ENCODE measurements at places on chromosomes 1 and 21. TPM values are rescaled to one million over a fixed set of nuclear protein-coding genes. Genes with fewer than 3 reads are reported as not detected.

CYP4B1 gene
- total RNA-seq = not detected

TEKT2 gene
- 0.13 TPM for total RNA-seq

GALE gene
- total RNA-seq = 208 TPM

CACYBP gene
- total RNA-seq = 66.9 TPM

FCGR3B gene
- total RNA-seq = 0.22 TPM

OR2G6 gene
- not detected for total RNA-seq

COL11A1 gene
- total RNA-seq = 0.88 TPM

GBP1 gene
- total RNA-seq = 25.9 TPM

BRDT gene
- not detected for total RNA-seq

TRABD2B gene
- 0.77 TPM for total RNA-seq

HSD3B2 gene
- 2.2 TPM for total RNA-seq

GRCh38 chr1:26794391-26794790 is 6.6 kb downstream of the PIGV start:
- no peaks in the 10 kb centered on the region for H3K27me3 ChIP-seq
- H3K4me1 ChIP-seq = no peaks in the 10 kb centered on the region
- no peaks in the 10 kb centered on the region for H3K36me3 ChIP-seq
- H3K27ac ChIP-seq = no peak overlapping the region
- DNase-seq = no peak
- no peak overlapping the region for H3K4me3 ChIP-seq

DNA sequence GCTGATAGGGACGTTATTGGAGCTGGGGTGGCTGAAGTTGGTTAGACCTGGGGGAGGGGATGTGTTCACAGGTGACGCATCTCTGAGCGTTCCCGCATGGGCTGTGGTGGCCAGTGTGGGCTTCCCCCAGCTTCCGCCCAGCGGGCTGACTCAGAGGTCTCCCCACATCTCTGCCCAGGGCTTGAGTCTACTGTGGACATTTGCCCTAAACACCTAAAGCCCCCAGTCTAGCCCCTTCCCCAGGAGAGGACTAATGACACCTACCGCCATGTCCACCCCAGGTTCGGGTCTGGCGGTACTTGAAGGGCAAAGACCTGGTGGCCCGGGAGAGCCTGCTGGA is 2.0 kb downstream of the AGRN start:
- H3K4me3 ChIP-seq = no peak overlapping the region
- DNase-seq = no peak
- peaks cover 6% of the 10 kb centered on the region for H3K4me1 ChIP-seq
- no peaks in the 10 kb centered on the region for H3K27me3 ChIP-seq

- no peaks in the 10 kb centered on the region for H3K4me1 ChIP-seq
- DNase-seq = no peak
- no peaks in the 10 kb centered on the region for H3K36me3 ChIP-seq
- H3K27ac ChIP-seq = no peak overlapping the region
- no peak overlapping the region for H3K4me3 ChIP-seq
- H3K27me3 ChIP-seq = no peaks in the 10 kb centered on the region
These were observed 184.9 kb upstream of the ATP1B1 start for GRCh38 chr1:168921629-168922028.

DNA sequence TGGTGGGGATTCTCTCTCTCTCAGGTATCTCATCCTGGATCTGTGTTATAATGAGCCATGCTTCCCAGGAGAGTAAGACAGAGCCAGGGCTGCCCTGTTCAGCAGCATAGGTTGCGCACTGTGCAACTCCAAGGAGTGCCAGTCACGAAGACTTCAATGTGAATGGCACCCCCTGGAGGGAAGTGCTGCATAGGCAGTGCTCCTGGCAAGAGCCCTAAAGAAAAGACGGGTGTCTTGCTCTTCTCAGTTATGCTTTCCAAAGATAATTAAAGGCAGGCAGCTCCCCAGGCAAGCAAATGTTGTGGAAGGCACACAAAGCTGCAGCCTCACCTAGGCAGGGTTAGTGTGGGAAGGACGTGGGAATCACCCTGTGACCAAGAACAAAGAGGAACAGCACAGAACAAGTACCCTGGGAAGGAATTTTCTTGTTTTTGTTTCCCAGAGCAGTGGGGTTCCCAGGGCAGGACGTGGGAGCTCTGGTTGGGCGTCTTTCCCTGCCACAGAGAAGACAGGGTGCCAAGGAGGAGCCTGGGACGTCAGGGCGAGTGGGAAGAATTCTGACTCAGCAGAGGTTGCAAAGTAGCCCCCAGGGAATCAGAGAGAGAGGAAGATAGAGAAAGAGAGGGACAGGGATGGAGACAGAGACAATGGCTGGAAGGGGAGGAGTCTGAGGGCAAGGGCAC is 120.9 kb downstream of the KCNN3 start:
- no peak overlapping the region for H3K4me3 ChIP-seq
- DNase-seq = no peak
- H3K27ac ChIP-seq = no peak overlapping the region
- H3K36me3 ChIP-seq = no peaks in the 10 kb centered on the region
- H3K27me3 ChIP-seq = no peaks in the 10 kb centered on the region
- H3K4me1 ChIP-seq = no peaks in the 10 kb centered on the region

DNA sequence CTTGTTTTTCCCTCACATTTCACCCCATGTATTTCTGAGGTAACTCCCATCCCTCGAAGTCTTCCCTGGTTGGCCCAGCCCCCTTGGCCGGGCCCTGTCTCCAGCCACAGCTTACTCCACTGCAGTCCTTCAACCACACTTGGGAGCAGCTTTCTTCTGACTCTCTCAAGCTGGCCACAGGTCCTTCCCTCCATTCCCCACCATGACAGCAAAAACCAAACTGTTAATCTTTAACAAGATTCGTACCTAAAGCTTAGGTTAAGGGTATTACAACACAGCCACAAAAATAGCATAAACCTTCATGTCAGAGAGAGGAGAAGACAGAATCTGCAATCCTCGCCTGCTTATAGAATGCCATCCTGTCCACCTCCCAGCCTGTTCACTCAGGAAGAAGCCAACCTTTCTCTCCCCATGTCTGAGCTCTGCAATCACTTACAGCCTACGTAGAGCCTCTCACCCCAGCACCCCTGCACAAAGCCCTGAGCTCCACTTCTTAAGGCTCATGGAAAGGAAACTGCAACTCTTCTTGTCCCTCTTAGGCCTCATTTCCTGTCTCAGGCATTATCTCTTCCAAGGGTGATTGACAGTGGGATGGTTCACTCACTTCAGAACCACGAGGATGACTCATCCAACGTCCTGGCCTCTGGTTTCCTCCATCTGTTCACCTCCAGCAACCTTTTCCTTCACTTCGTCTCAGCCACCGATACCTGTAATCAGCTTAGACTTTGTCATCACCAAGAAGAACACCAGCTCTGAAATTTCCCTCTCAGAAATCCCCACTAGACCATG is 72.8 kb downstream of the CD2 start:
- no peaks in the 10 kb centered on the region for H3K36me3 ChIP-seq
- H3K27me3 ChIP-seq = no peaks in the 10 kb centered on the region
- H3K27ac ChIP-seq = peak overlapping the region; percentile 87

- H3K27ac ChIP-seq = peak overlapping the region; percentile 87
- no peaks in the 10 kb centered on the region for H3K4me1 ChIP-seq
- H3K27me3 ChIP-seq = no peaks in the 10 kb centered on the region
- peak overlapping the region; percentile 82 for H3K4me3 ChIP-seq
- peak; percentile 47 for DNase-seq
These were observed 1.7 kb downstream of the PATJ start for GRCh38 chr1:61743716-61744580.

DNA sequence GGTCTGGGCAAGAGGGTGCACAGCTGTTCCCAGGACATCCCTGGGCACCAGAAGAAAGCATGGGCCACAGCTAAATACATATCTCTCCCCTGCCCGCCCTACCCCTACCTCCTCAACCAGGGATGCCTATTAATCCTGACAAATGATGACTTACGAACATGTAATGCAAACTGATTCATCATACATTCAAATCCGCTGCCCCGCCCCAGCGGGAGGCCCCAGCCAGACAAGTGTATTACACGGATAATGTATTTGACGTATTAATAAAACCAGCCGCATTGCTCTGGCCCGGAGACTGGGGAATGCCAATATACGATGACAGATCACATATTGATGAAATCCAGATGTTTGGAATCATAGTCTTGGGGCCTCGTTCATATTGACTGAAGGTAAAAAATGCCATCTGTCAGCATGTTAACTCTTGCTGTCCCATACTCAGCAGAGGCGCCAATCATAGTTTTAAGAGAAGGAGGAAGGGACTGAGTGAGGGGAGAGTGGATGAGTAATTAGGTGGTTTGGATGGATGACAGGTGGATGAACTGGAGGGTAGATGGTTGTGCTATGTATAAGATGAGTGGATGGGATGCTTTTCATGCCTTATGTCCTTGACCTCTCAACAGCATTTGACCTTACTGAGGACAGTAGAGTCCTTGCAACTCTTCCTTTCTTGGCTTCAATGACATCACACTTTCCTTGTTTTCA is 68.2 kb downstream of the TMEM53 start:
- no peak overlapping the region for H3K4me3 ChIP-seq
- H3K36me3 ChIP-seq = no peaks in the 10 kb centered on the region
- peaks cover 3% of the 10 kb centered on the region for H3K4me1 ChIP-seq

GRCh38 chr1:183896466-183897048 is 91.6 kb downstream of the RGL1 start:
- no peak overlapping the region for H3K27ac ChIP-seq
- H3K36me3 ChIP-seq = no peaks in the 10 kb centered on the region
- H3K4me1 ChIP-seq = no peaks in the 10 kb centered on the region

- H3K4me3 ChIP-seq = no peak overlapping the region
- no peak for DNase-seq
- no peaks in the 10 kb centered on the region for H3K36me3 ChIP-seq
- no peak overlapping the region for H3K27ac ChIP-seq
- H3K4me1 ChIP-seq = peaks cover 8% of the 10 kb centered on the region
These were observed 100.4 kb downstream of the APP start for GRCh38 chr21:26070121-26070520.

- H3K36me3 ChIP-seq = no peaks in the 10 kb centered on the region
- DNase-seq = no peak
- H3K27ac ChIP-seq = no peak overlapping the region
- no peaks in the 10 kb centered on the region for H3K27me3 ChIP-seq
- no peaks in the 10 kb centered on the region for H3K4me1 ChIP-seq
- no peak overlapping the region for H3K4me3 ChIP-seq
These were observed 31.3 kb downstream of the NEK7 start for GRCh38 chr1:198187973-198188588.

- no peak for DNase-seq
- H3K4me3 ChIP-seq = no peak overlapping the region
- no peaks in the 10 kb centered on the region for H3K27me3 ChIP-seq
- H3K36me3 ChIP-seq = no peaks in the 10 kb centered on the region
These were observed 167.7 kb downstream of the ZSCAN20 start for GRCh38 chr1:33640114-33640660.

DNA sequence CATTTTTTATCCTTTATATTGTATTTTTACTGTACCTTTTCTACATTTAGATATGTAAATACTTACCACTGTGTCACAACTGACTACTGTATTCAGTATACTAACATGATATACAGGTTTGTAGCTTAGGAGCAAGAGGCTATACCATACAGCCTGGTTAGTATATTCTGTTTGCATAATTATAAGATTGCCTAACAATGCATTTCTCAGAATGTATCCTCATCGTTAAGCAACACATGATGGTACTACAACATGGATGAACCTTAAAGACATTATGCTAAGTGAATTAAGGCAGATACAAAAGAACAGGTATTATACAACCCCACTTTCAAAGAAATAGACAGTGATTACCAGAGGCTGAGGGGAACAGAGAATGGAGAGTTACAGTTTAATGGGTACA is 62.7 kb downstream of the RUSC1 start:
- H3K4me1 ChIP-seq = no peaks in the 10 kb centered on the region
- H3K36me3 ChIP-seq = no peaks in the 10 kb centered on the region
- H3K27me3 ChIP-seq = no peaks in the 10 kb centered on the region
- no peak overlapping the region for H3K27ac ChIP-seq
- no peak for DNase-seq

GRCh38 chr1:42960566-42961311 is 2.1 kb upstream of the SLC2A1 start:
- H3K4me3 ChIP-seq = no peak overlapping the region
- H3K27ac ChIP-seq = no peak overlapping the region
- no peaks in the 10 kb centered on the region for H3K27me3 ChIP-seq
- no peaks in the 10 kb centered on the region for H3K36me3 ChIP-seq
- no peaks in the 10 kb centered on the region for H3K4me1 ChIP-seq

GRCh38 chr1:11487196-11487751 is 8.3 kb downstream of the DISP3 start:
- no peak overlapping the region for H3K27ac ChIP-seq
- no peaks in the 10 kb centered on the region for H3K36me3 ChIP-seq
- no peaks in the 10 kb centered on the region for H3K4me1 ChIP-seq
- no peaks in the 10 kb centered on the region for H3K27me3 ChIP-seq
- no peak overlapping the region for H3K4me3 ChIP-seq

- H3K27ac ChIP-seq = no peak overlapping the region
- no peaks in the 10 kb centered on the region for H3K4me1 ChIP-seq
- no peak overlapping the region for H3K4me3 ChIP-seq
- H3K27me3 ChIP-seq = no peaks in the 10 kb centered on the region
These were observed 28.9 kb upstream of the C1orf87 start for GRCh38 chr1:60102267-60103061.

GRCh38 chr1:176694713-176695112 is 231.7 kb downstream of the PAPPA2 start:
- H3K27ac ChIP-seq = no peak overlapping the region
- H3K36me3 ChIP-seq = no peaks in the 10 kb centered on the region
- no peaks in the 10 kb centered on the region for H3K27me3 ChIP-seq
- DNase-seq = no peak

GRCh38 chr1:189708674-189709073 is 769.0 kb downstream of the BRINP3 start:
- no peaks in the 10 kb centered on the region for H3K27me3 ChIP-seq
- H3K27ac ChIP-seq = no peak overlapping the region

- DNase-seq = no peak
- no peak overlapping the region for H3K27ac ChIP-seq
- no peak overlapping the region for H3K4me3 ChIP-seq
- H3K4me1 ChIP-seq = no peaks in the 10 kb centered on the region
These were observed 104.8 kb downstream of the OMA1 start for GRCh38 chr1:58441699-58442098.

DNA sequence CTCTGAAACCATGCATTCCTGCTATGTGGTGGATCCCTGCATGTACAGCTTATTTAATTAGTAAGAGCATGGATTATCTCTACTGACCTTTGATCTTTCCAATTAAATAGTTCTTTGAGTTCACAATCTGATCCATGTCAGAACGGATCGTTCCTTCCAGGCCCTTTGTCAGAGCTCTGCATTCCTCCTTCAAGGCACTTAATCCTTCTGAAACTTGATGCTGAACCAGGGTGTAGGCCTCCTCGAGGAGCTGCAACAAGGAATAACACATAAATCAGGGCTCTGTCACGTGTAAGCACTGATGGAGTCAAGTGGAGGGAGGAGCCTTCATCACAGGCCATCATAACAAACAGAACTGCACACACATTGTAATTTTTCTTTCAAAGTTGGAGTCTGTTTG is 68.4 kb upstream of the EDEM3 start:
- H3K27ac ChIP-seq = no peak overlapping the region
- no peaks in the 10 kb centered on the region for H3K36me3 ChIP-seq
- no peak overlapping the region for H3K4me3 ChIP-seq
- H3K27me3 ChIP-seq = no peaks in the 10 kb centered on the region
- H3K4me1 ChIP-seq = no peaks in the 10 kb centered on the region

GRCh38 chr21:44795342-44795741 is 6.3 kb downstream of the UBE2G2 start:
- no peaks in the 10 kb centered on the region for H3K36me3 ChIP-seq
- H3K4me3 ChIP-seq = no peak overlapping the region
- peaks cover 1% of the 10 kb centered on the region for H3K4me1 ChIP-seq
- no peaks in the 10 kb centered on the region for H3K27me3 ChIP-seq
- H3K27ac ChIP-seq = no peak overlapping the region

- H3K4me1 ChIP-seq = peaks cover 5% of the 10 kb centered on the region
- no peaks in the 10 kb centered on the region for H3K27me3 ChIP-seq
- no peaks in the 10 kb centered on the region for H3K36me3 ChIP-seq
- no peak for DNase-seq
- H3K4me3 ChIP-seq = no peak overlapping the region
- H3K27ac ChIP-seq = peak overlapping the region; percentile 28
These were observed 72.9 kb upstream of the SELENON start for GRCh38 chr1:25727088-25727487.

Measured in colonic mucosa (tissue), 4 donors.